ENCODE measurements at places on chromosomes 1 and 21.

DNA sequence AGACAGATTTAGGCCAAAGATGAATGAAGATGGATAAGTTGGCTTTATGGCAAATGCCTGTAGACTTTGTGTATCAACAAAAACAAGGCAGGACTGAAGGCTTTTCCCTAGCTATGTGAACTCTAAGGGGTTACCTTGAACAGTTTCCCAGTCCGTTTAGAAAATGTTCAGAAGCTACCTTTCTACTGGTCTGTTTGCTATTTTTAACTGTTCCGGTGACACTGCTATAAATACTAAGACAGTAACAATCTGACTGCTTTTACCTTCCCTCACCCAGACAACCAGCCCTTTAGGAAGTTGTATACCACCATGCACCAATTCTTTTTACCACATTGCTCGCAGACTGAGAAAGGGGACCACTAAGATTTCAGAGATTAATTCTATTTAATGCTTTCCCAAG lies 102.2 kb downstream of the PHTF1 start:
- DNase-seq: no peak

GRCh38 chr1:238951809-238952208 lies 434.6 kb upstream of the CHRM3 start:
- DNase-seq: no peak

DNA sequence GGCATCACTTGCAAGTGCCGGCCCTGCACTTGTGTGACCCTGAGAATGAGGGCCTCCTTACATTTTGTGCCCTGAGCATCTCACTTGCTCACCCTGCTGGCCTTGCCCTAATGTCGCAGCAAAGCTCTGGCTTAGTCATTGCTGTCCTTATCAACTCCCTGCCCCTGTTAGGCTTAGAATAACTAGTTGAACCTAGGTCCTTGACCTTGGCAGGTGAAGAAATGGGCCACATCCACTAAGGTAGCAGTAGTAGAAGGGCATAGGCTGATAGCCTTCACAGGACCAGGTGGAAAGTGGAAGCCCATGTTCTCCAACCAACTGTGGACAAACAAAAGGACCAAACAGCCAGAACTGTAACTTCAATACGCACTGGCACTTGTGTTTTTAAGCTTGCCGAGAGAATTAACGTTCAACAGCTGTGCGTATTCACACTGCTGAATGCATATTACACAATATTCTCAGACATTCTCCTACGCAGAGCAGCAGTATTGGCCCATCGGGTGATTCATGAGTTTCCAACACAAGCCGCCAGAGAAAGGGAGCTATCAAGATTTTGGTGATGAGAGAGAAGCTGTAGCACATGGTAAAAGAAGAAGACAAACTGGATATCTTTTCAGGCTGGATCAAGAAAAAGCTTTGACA lies 27.7 kb upstream of the PTGFRN start:
- DNase-seq: peak; percentile 54

DNA sequence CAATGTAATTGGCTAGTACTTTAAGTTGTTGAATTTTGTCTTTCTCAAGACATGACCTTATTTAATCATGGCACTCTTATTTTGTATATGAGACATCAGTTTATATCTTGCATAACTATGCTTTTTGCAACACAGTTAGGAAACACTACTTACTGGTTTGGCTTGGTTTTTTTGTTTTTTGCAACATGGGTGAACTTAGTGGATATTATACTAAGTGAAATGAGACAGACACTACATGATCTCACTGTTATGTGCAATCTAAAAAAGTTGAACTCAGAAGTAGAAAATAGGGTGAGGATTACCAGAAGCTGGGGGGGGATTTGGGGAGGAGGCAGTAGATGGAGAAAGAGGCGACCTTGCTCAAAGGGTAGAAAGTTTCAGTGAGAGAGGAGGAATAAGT lies 132.1 kb downstream of the PLA2G4A start:
- DNase-seq: no peak

GRCh38 chr1:16009678-16010077 lies 5.6 kb downstream of the SRARP start:
- DNase-seq: no peak

DNA sequence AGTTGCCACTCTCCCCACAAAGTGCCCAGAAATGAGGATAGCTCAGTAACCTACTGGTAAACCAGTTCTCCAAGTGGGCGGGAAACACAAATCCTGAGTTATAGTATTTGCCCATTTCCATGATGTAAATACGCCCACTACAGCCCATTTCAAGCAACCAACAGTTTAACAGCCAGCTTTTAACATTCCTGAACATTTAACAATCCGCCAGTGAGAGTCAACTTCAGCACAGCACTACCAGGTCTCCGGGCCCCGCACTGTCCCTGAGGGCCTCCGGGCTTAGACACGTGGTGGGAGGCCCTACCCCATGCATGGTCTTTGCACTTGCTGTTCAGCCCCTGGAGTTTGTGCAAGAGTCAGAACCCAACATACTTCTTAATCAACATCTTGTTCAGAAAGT lies 132.0 kb upstream of the CTTNBP2NL start:
- DNase-seq: peak; percentile 39

- no peak for DNase-seq
These were observed 161.8 kb downstream of the PSMG1 start for GRCh38 chr21:39021478-39021832.

GRCh38 chr1:74933500-74933899 lies 200.5 kb downstream of the TYW3 start:
- no peak for DNase-seq

GRCh38 chr1:19450811-19451515 lies 34.4 kb downstream of the CAPZB start:
- no peak for DNase-seq

- no peak for DNase-seq
These were observed 287.5 kb downstream of the SMYD3 start for GRCh38 chr1:246219508-246220030.

- DNase-seq: no peak
These were observed 387.6 kb downstream of the LTN1 start for GRCh38 chr21:28604946-28605537.

DNA sequence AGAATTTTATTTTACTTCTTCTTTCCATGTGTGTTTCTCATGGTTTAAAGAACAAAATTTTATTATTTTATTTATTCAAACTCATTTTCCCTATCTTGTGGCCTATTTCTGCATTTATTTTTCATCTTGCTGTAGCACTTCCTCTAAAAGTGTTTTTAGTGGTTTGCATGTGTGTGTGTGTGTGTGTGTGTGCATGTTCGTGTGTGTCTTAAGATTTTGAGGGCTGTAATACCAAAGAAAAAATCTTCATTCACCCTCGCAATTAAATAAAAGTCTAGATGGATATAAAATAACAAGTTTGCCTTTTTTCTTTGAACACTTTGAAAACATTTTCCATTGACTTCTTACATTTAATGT lies 24.6 kb upstream of the FCRL3 start:
- no peak for DNase-seq

- DNase-seq: no peak
These were observed 13.2 kb downstream of the KANK4 start for GRCh38 chr1:62306065-62306464.

GRCh38 chr1:108504447-108504846 lies 54.3 kb downstream of the NBPF6 start:
- DNase-seq: no peak

GRCh38 chr1:223551610-223552009 lies 113.9 kb downstream of the CAPN8 start:
- DNase-seq: no peak

GRCh38 chr1:206442101-206442500 lies 28.2 kb upstream of the IKBKE start:
- DNase-seq: no peak

DNA sequence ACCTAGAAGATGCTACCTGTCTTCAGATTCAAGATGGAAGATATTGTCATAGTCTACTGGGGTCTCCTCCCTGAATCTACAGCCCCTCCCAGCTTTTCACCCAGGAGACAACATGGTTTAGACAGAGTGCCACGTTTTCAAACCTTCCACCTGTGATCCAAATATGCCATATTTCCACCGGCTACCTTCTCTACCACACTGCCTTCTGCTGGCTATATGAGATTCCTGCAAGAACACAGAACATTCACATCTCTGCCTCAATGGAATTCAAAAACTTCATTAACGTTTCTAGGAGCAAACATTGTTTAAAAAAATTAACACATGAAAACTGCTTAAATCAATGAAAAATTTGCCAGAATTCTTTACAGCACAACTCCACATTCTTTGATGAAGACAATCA lies 12.9 kb upstream of the LELP1 start:
- DNase-seq: no peak

DNA sequence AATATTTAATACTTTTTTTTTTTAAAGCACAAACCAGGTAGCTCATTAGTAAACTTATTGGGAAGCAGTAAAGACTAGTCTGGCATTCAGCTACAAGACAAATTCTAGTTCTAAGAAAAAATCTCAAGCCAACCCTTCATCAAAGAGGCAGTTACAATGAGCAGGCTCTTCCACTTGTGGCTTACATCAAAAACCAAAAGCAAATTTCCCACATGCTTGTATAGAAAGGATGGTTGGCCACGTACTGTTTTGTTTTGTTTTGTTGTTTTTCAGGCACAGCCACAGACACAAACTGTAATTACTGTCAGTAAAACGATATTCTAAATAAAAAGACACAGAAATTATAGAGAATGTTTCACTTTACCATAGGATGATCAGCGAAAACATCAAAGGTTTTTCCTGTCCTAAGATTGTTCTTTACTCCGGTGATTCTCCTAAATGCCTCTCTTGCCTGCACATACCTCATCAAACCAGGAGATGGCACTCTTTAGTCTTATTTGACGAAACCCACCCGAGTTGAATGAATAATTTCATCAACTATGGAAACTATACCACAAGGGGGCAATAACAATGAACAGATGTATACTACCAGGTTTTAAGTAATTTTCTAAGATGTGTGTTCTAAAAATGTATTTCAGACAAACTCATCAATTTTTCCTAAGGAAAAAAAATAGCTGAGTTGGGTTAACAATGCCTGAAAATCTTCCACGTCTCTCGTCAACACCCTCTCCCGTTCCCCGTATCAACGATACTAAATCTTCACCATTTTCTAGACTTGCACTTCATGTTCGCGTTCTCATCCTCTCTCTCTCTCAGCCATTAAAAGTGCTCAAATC lies 26.9 kb downstream of the RPL5 start:
- no peak for DNase-seq

DNA sequence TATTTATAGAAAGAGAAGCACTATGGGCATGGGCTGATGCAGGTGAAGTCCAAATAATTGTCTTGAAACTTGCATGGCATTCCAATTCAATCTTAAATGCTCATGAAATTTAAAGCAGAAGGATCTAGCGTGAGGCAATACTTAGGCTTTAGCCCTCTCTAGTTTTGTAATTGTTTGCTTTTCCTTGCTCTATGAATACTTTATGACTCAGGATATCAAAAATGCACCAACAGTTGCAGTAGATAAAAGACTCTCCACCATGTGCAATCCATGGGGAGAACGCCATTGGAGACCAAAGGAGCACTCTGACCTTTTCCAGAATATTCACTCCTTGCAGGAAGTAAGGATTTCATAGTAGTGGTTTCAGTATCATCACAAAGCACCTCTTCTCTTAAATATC lies 436.4 kb downstream of the LRRIQ3 start:
- DNase-seq: no peak

GRCh38 chr1:170041423-170042192 lies 32.9 kb downstream of the KIFAP3 start:
- DNase-seq: no peak

DNA sequence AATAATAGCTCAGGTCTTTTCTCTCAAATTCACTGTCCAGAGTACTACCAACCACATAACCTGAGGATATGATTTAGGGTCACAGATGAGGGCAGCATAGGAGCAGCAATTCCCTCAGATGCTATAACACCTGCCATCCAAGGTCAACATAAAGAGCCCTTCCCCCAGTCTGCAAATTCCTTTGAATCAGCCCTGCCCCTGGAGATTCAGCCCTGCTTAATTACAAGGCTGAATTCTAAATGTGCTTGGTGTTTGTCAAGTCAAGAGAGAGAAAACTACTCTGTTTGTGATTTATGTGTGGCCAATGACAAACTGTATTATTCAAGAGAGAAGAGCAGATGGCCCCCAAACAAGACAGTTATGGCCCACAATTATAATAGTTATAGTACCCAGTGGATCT lies 195.7 kb upstream of the ADGRL2 start:
- no peak for DNase-seq

- no peak for DNase-seq
These were observed 26.2 kb downstream of the TCP10L start for GRCh38 chr21:32559006-32559610.

DNA sequence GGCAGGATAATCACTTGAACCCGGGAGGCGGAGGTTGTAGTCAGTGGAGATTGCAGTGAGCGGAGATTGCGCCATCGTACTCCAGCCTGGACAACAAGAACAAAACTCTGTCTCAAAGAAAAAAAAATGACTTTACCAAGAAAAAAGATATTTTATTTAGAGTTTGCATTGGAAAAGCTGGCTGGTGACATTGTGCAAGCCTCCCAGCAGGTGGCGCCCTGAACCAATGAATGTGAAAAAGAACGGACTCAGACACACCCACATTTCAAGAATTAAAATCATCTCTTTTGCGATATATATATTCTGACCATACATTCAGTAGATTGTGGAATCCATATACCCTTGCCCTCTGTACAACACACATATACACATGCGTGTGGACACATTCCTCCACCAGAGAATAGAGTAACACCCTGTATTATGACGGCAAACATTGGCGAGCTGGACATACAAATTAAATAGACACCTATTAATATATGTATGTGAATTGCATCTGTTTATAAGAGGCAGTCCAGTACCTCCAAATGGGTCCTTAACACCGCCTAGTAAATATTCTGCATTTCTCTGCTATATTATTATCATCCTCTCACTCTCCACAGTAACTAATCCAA lies 39.0 kb upstream of the CADM3 start:
- peak; percentile 42 for DNase-seq

- DNase-seq: no peak
These were observed 132.6 kb downstream of the MACF1 start for GRCh38 chr1:39337067-39337466.

GRCh38 chr1:17828991-17829390 lies 73.9 kb downstream of the ACTL8 start:
- no peak for DNase-seq

GRCh38 chr1:221706876-221707582 lies 34.9 kb downstream of the DUSP10 start:
- DNase-seq: no peak

- DNase-seq: no peak
These were observed 119.9 kb downstream of the ACBD6 start for GRCh38 chr1:180382326-180383115.

GRCh38 chr1:21623410-21623961 lies 45.7 kb downstream of the RAP1GAP start:
- DNase-seq: no peak

DNA sequence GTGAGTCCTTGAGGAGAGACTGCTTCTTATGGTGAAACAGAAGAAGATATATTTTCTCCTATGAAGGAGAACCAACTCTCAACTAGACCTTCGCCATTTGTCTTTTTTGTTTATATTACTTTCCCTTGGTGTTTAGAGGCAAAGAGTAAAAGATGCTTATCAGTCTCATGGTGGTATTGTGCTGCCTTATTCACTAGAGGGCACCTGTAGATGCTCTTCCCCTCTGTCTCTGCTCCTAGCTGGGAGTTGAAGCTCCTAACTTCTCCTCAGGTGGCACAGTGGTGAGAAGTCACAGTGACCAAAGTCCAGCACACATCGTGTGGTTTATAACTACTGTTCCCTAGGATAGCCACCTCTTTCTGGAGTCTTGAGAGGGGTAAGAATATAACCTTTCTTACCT lies 1359.6 kb downstream of the PLA2G4A start:
- no peak for DNase-seq

- DNase-seq: no peak
These were observed 17.2 kb upstream of the PHLDA3 start for GRCh38 chr1:201486187-201486586.
